SJSA1 (cell line): ENCODE measurements at places on chromosomes 2 and 18.

DNA sequence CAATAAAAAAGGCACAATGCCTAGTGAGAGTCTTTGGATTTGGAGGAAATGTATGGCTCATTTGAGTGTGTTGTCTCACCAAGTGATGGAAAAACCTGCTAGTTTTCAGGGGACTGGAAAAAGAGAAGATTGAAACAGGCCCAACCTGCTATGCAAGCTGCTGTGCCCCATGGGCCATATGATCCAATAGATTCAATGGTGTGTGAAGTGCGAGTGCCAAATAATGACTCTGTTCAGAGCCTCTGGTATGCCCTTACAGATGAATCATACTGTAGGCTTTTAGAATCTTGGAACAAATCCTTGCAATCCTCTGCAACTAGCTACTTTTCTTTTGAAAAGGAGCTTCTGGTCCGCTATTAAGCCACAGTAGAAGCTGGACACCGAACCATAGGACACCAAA, 529.8 kb upstream of the CNTNAP5 start:
- H3K27me3 ChIP-seq = no peaks in the 10 kb centered on the region
- DNase-seq = no peak
- no peaks in the 10 kb centered on the region for H3K4me1 ChIP-seq
- no peak overlapping the region for H3K4me3 ChIP-seq
- H3K27ac ChIP-seq = no peak overlapping the region
- H3K36me3 ChIP-seq = no peaks in the 10 kb centered on the region

DNA sequence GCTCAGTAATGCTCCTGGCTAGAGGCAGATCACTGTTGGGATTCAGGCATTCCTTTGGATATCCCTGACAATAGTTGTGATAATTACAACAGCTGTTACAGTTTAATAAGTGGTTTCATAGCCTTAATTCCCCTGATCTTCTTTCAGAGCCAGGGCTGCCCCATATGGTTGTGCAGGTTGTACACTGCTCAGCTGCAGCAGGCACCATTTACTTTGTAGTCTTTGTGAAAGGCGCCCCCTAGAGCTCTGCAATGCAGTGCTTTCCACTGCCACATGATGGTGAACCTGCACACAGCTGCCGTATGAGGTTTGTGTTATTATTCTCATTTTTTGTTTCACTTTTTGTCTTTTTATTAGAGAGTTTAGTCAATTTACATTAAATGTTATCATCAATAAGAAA, 239.1 kb downstream of the KCNS3 start:
- peak; percentile 49 for DNase-seq
- H3K36me3 ChIP-seq = no peaks in the 10 kb centered on the region
- no peaks in the 10 kb centered on the region for H3K4me1 ChIP-seq
- H3K4me3 ChIP-seq = no peak overlapping the region

GRCh38 chr18:61471942-61472341, 138.7 kb downstream of the CDH20 start:
- no peak overlapping the region for H3K4me3 ChIP-seq
- no peaks in the 10 kb centered on the region for H3K36me3 ChIP-seq
- H3K27ac ChIP-seq = no peak overlapping the region
- no peaks in the 10 kb centered on the region for H3K4me1 ChIP-seq

- peaks cover 54% of the 10 kb centered on the region for H3K4me1 ChIP-seq
- H3K27ac ChIP-seq = peak overlapping the region; percentile 62
- no peak overlapping the region for H3K4me3 ChIP-seq
- no peak for DNase-seq
- no peaks in the 10 kb centered on the region; the same call in 1 of the 2 replicates for H3K36me3 ChIP-seq
Measured at GRCh38 chr18:35072616-35073015, 31.4 kb downstream of the MAPRE2 start.

DNA sequence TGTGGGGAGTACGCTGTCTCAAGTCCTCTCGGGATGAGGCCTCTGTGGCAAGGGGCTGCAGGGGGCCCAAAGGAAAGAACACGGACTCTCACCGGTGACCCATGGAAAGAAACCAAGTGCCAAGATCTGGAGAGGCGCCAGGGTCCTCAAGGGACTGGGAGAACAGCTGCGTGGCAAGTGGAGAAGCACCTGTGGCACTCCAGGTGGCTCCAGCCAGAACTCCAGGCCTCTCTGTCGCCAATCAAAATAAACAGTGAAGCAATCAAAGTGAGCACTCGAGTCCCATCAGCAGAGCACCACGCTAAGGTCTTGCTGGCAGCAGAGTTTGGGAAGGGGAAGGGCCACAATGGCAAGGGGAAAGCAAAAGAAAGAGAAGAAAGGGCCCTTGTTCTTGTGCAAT, 54.7 kb downstream of the BCL2 start:
- DNase-seq = no peak
- no peak overlapping the region for H3K27ac ChIP-seq
- no peak overlapping the region for H3K4me3 ChIP-seq
- no peaks in the 10 kb centered on the region for H3K27me3 ChIP-seq

DNA sequence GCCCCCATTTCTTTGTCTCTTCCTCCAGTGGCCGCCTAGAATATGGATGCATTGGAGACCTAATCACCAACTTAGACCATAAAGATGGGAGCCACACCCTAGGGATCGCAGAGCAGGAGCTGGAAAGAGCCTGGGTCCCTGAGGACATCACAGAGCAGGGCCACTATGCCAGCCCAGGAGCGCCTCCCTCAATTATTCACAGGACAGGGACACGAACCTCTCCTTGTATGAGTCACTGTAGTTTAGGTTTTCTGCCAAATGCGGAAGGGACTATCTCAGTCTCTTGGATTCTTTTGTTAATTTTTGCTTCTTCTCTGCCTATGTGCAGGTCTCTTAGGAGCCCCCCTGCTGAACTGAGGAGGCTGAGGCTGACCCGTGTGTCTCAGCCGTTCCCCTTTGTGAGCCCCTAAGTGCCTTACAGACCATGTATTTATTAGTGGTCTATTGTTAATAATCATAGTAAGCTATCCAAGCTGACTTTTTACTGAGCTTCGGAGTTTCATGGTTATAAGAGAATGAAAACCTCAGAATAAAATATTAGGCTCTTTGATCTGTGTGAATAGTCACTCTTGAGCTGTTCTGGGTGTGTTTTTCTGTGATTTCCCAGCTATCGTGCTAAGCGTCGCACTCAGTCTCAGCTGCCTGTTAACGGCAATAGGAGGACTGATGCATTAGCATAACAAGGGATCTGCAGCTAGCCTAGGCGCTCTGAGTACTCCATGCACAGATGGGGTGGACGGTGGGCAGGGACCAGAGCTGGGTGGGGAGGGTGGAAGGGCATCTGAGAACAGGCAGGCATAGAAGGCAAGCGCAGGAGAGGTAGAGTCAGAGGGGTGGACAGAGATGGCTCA, 12.7 kb upstream of the PTPN4 start:
- peaks cover 10% of the 10 kb centered on the region for H3K4me1 ChIP-seq
- no peak for DNase-seq
- H3K4me3 ChIP-seq = no peak overlapping the region

DNA sequence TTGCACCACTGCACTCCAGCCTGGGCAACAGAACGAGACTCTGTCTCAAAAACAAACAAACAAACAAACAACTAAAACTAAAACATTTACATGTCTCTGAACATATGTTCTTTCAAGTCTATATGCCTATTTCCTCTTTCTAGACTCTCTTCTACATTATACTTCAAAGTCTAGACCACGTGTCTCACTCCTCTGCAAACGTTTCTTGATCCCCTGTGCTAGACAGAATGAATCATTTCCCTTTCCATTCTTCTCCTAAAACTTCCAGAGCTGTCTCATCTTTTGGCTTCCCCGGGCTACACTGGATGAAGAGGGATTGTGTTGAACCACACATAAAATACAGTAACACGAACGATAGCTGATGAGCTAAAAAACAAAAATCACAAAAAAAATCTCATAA, 67.1 kb downstream of the BAZ2B start:
- no peaks in the 10 kb centered on the region for H3K36me3 ChIP-seq
- no peak overlapping the region for H3K27ac ChIP-seq
- peaks cover 5% of the 10 kb centered on the region; the same call in 1 of the 2 replicates for H3K4me1 ChIP-seq
- DNase-seq = peak; percentile 17

DNA sequence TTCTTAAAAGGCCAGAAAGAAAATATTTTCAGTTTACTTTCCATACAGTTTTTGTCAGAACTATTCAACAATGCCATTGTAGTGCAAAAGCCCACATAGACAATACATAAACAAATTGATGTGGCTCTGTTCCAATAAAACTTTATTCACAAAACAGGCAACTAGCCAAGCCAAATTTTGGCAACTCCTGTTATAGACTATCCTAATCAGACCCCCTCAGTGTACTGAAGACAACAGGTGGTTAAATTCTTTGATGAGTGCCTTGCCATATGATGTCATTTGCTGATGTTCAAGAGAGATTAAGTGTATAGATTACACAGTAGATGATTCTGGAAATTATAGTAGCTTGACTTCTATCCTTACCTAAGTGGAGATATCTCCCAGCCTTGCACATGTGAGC, 83.4 kb downstream of the FANCL start:
- H3K27me3 ChIP-seq = no peaks in the 10 kb centered on the region
- H3K27ac ChIP-seq = no peak overlapping the region
- peaks cover 48% of the 10 kb centered on the region for H3K36me3 ChIP-seq
- no peak for DNase-seq
- H3K4me3 ChIP-seq = no peak overlapping the region

- H3K4me3 ChIP-seq = no peak overlapping the region
- no peaks in the 10 kb centered on the region for H3K27me3 ChIP-seq
- H3K27ac ChIP-seq = no peak overlapping the region
- no peaks in the 10 kb centered on the region for H3K36me3 ChIP-seq
Measured at GRCh38 chr2:179655627-179656026, 205.8 kb downstream of the ZNF385B start.

DNA sequence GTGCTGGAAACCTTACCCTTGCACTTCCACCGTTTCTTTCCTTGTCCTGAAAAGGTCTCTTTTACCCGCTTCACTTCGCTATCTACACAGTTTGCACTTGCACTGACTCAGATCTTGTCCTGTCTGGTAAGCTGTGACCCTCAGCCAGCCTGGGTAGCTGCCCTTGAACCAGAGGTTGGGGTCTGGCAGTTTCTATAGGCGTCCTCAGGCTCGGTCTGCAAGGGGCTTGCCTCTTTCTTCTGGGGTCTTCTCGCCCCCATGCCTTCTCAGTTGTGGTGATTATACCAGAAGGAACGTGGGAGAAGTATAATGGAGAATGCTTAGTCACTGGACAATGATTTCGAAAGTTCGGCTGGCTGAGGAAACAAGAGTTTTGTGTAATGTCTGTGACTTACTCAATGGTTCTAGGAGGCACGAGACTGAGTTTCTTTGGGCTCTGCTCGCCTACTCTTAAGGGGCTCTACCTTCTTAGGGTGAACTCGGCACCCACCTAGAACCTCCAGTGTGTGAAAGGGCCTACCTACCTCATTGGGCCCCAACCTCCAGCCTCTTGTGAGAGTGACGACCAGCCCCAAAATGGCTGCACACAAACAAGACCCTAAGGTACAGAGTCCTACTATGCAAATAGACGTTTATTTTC, 6.9 kb upstream of the STAT1 start:
- peak overlapping the region; percentile 56 for H3K4me3 ChIP-seq
- peak overlapping the region; percentile 98 for H3K27ac ChIP-seq
- no peaks in the 10 kb centered on the region for H3K27me3 ChIP-seq
- no peaks in the 10 kb centered on the region for H3K36me3 ChIP-seq

GRCh38 chr2:10873790-10874437, 37.8 kb upstream of the KCNF1 start:
- H3K4me1 ChIP-seq = peaks cover 15% of the 10 kb centered on the region
- no peak for DNase-seq
- H3K27ac ChIP-seq = no peak overlapping the region
- H3K27me3 ChIP-seq = no peaks in the 10 kb centered on the region
- no peak overlapping the region for H3K4me3 ChIP-seq

DNA sequence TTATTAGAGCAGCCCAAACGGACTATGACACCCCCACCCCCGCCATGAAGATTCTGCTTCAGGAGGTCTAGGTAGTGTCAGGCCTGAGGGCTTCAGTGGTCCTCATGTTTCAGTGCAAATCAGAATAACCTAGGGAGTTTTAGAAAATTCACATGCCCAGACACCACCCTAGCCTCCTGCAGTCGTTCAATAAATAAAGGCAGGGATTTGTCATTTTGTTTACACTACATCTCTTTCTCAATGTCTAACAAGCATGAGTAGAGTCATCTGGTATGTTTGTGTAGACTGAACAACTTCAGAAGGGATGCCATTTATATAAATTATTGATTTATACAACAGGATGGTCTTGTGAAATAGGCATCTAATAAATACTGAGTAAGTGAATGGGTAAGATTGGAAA, 112.1 kb upstream of the SERPINE2 start:
- H3K4me3 ChIP-seq = no peak overlapping the region
- no peak overlapping the region for H3K27ac ChIP-seq
- no peaks in the 10 kb centered on the region for H3K36me3 ChIP-seq
- no peaks in the 10 kb centered on the region for H3K27me3 ChIP-seq
- peaks cover 23% of the 10 kb centered on the region for H3K4me1 ChIP-seq

DNA sequence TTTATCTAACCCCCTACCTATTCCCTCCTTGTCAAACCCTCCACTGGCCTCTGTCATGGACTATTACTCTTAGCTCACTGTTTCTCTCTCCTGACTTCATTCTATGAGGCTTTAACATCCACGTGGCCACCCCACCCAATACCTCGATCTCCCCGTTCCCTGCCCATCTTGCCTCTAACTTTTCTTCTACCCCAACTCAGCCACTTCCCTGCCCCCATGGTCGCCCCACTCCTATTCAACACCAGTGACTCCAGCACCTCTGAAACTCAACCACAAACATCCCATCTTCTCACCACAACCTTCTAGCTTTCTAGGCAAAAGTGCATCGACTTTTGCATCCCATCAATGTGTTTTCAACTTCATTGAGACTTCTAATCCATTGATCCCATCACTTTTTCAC, 94.2 kb upstream of the EPAS1 start:
- DNase-seq = no peak
- H3K36me3 ChIP-seq = no peaks in the 10 kb centered on the region
- no peaks in the 10 kb centered on the region for H3K27me3 ChIP-seq

- H3K27ac ChIP-seq = no peak overlapping the region
- no peak overlapping the region for H3K4me3 ChIP-seq
- peaks cover 24% of the 10 kb centered on the region; the same call in 1 of the 2 replicates for H3K27me3 ChIP-seq
- peak; percentile 19 for DNase-seq
- no peaks in the 10 kb centered on the region for H3K36me3 ChIP-seq
Measured at GRCh38 chr2:239773228-239774141, 251.7 kb downstream of the NDUFA10 start.

DNA sequence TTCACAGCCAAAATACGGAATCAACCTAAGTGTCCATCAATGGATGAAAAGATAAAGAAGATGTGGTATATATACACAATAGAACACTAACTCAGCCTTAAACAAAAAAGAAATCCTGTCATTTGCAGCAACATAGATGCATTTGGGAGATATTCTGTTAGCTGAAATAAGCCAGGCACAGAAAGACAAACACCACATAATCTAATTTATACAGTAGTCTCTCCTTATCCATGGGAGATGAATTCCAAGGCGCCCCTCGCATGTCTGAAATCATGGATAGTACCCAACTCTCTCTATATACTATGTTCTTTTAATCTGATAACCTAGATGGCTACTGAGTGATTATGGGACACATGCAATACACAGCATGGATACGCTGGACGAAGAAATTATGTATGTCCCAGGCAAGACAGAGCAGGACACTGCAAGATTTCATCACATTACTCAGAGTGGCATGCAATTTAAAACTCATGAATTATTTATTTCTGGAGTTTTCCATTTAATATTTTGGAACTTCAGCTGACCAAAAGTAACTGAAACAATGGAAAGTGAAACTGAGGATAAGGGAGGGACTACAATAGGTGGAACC, 39.5 kb downstream of the ORC4 start:
- no peak for DNase-seq
- no peaks in the 10 kb centered on the region for H3K36me3 ChIP-seq
